ENCODE measurements at places on chromosomes 3 and 15. TPM values are rescaled to one million over a fixed set of nuclear protein-coding genes. Genes with fewer than 3 reads are reported as not detected.
A peak's percentile ranks its signal among the peaks of the same experiment; 100 is the strongest.

- DNase-seq: no peak
These were observed 45.1 kb downstream of the NOX5 start for GRCh38 chr15:69059557-69059943.

The CPNE9 gene
- 1.3 TPM for polyA plus RNA-seq

DNA sequence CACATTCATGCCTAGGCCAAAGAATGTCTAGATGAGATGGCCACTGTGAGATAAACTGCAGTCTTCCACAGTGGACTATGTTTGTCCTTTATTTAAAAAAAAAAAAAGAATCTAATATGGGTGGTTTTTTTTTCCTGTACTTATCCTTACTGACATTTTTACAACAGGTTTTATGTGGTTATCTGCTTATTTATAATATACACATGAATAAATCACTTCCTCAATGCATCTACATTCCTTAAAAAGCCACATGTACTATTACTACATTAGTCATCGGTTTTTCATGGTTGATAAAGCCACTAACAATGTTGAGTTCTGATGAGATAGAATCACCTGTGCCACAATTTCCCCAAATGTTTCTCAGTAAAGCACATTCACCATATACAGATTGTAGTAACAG is 341.3 kb upstream of the THBS1 start:
- DNase-seq: no peak

The UBP1 gene
- 53.9 TPM for polyA plus RNA-seq

DNA sequence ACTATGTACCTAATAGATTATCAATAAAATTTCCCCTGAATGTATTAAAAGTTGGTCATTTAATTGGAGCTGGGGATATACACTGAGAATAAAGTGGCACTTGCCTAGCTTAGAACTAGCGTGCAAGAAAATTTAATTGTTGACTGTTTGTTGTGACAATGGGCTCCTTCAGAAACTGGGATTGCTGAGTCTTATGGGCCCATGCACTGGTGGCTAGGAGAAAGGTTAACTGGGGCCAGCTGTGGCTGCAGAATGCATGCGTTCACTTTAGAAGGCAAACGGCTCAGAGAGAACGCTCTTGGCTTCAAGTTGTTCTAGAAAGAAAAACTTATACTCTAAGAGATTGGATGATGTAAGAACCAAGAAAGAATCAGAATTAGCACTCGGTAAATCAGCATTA is 18.7 kb upstream of the LPP start:
- no peak for DNase-seq

The C3orf80 gene
- polyA plus RNA-seq: 2.0 TPM

The ZIC1 gene
- 1.4 TPM for polyA plus RNA-seq

The CYP19A1 gene
- polyA plus RNA-seq: 29.0 TPM

- peak; percentile 73 for DNase-seq
These were observed 141.7 kb downstream of the RPLP1 start for GRCh38 chr15:69593981-69594966.

DNA sequence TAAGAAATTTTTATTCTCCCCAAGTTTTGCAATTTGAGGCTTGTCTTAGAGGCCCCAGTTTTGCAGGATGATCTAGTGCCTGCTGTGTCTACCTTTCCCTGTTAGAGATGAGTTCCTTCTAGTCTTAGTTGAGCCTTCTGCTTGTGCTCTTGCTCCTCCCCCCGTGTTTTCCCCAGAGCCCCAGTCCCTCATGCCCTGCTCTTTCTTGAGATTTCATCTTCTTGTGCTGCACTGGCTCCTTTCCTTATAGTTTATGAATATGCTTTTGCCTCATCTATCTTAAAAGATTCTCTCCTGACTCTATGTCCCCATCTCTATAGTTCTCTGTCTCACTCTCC is 4.7 kb downstream of the GAP43 start:
- DNase-seq: no peak

DNA sequence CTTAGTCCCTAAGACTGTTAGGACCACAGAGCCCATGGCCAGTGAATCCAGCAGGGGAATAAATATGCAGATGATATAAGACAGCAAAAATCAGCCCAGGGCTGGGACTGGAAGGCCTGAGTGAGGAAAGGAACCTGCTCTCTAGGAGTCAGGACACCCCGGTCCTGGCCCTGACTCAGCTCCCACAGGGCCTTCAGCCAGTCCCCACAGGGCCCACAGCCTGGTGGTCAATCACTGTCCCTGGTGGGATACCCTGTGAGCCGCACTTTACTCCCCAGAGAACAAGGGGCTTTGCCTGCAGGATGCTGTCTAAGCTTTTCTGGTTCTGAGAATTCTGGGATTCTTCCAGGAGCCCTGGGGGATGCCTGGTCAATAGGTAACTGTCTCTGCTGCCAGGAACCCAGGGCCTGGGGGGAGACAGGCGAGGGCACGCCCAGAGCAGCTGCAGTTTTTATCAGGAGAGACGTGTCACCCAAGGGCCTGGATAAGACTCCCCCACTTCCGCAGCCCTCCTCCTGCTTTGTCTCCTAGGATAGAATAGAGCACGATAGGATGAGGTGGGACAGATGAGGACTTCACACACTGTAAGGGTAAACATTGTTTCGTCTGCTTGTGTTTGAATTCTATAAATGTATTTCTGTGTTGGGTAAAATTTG is 49.5 kb upstream of the MCF2L2 start:
- DNase-seq: peak; percentile 29

The SAMD7 gene
- 0.25 TPM for polyA plus RNA-seq

GRCh38 chr3:143060906-143061305 is 58.7 kb upstream of the CHST2 start:
- DNase-seq: no peak

DNA sequence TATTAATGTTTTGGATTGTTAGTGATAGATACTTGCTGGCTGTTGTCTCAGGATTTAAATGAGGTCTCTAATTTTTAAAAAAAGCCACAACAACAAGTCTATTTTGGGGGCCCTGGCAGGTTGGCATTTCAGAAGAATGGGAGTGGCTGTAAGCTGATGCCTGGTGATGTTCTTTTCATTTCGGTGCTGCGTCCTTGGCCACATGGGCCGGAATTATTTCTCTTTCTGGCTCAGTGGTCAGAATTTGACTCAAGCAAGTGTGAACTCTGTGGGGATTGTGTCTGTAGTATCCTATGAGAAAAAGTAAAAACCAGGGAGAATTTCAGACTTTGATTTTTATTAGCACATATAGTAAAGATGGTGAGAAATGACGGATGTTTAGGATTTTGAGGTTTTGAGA is 203.0 kb downstream of the AKAP13 start:
- peak; percentile 58 for DNase-seq

GRCh38 chr15:51203797-51204196 is 109.1 kb upstream of the TNFAIP8L3 start:
- no peak for DNase-seq

The ETV5 gene
- polyA plus RNA-seq: 20.8 TPM

GRCh38 chr3:70726096-70726938 is 413.9 kb upstream of the MDFIC2 start:
- DNase-seq: no peak

GRCh38 chr3:133962849-133963248 is 66.9 kb downstream of the SLCO2A1 start:
- DNase-seq: no peak

The ADAMTS17 gene
- polyA plus RNA-seq: 6.8 TPM

GRCh38 chr3:132804498-132804897 is 82.3 kb upstream of the NPHP3 start:
- DNase-seq: no peak

DNA sequence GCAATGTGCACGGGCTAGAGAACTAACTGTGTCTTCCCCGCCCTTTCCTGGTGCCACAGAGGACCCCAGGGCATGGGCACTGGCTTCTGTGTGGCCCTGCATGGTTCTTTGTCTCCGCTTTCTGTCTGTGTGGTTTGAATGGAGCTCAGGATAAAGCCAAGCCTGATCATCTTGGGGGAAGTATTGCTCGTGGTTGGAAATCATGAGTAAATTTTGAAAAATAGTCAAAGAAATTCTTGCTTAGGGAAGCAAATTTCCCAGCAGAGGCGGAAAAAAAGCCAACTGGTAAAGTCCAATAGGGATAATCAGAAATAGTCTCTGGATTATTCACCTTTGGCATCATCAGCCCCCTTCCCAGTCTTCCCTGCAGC is 55.4 kb downstream of the MAGEF1 start:
- DNase-seq: no peak

The SH2D7 gene
- polyA plus RNA-seq: 5.0 TPM

The DHX36 gene
- 85.5 TPM for polyA plus RNA-seq

DNA sequence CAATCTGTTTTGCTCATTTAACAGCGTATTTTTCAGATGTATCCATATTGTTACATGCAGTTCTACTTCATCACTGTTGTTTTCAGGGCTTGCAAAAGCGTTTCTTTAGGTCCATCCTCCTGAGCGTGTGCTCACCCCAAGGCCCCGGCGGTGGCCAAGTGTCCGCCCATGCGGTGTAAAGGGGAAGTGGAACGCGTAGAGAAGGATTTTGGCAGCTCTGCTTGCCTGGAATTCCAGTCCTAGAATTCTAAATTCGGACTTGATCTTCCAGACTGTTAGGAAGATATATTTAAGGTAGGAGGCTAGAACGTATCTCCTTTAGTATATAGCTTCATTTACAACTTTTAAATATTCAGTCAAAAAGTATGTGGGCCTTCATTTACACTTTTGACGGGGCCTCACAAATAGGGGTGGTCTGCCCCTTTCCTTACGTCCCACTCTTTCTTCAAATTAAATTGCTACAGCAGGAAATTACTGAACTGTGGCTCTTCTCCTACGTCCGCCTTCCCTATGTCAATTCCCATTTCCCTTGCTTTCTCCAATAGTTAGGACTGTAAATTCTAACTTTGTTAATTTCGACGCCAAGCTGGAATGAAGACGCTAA is 609 bp upstream of the TBC1D23 start:
- peak; percentile 46 for DNase-seq

DNA sequence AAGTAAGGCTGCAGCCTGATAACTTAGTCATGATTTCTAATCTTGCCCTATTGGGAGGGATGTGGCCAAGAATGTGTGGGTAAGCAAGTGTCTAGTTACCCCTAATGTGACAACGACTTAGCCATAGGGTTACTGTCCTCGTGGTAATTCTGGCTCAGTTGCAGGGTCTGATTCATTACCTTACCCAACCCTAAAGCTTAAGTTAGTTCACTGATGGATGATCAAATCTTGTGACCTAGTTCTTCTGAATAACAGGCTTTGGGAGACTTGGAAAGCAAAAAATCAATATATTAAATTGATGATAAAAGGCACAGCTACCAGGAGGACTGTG is 1.6 kb upstream of the INTS14 start:
- no peak for DNase-seq

- no peak for DNase-seq
These were observed 4.3 kb downstream of the PEAK1 start for GRCh38 chr15:77415450-77416147.

DNA sequence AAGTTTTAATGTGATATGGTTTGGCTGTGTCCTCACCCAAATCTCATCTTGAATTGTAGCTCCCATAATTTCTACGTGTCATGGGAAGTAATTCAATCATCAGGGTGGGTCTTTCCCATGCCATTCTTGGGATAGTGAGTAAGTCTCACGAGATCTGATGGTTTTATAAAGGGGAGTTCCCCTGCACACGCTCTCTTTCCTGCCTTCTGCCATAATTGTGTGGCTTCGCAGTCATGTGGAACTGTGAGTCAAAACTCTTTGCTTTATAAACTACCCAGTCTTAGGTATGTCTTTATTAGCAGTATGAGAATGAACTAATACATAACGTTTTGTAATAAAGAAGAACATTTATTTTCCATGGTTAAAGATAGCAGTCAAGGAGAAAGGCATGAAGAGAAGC is 39.2 kb upstream of the GOLIM4 start:
- no peak for DNase-seq

The MGLL gene
- polyA plus RNA-seq: 26.0 TPM

The KLHL40 gene
- 3.2 TPM for polyA plus RNA-seq

GRCh38 chr15:91783008-91783407 is 70.5 kb upstream of the SLCO3A1 start:
- no peak for DNase-seq

The GCHFR gene
- 7.4 TPM for polyA plus RNA-seq

DNA sequence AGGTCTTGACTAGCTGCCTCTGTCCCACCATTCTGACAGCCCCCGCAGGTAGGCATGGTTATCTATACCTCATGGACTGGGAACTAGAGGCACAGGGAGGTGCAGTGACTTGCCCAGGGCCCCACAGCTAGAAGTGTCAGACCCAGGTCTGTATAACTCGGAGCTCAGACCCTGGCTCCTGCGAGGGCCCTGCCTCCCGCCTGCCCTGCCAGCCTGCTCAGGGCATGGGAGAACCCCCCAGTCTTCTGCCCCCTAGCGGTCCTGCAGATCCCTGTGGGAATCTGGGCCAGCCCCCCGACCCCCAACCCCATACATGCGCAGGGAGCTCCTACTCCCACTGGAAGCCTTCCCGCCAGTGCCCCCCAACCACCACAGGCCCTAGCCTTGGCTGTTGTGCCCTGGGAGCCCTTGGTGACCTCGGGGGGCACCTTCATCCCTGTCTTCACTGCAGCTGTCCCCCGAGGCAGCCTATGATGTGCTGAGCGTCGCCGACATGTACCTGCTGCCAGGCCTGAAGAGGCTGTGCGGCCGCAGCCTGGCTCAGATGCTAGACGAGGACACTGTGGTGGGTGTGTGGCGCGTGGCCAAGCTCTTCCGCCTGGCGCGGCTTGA is 6.9 kb downstream of the ABTB1 start:
- DNase-seq: peak; percentile 12

- no peak for DNase-seq
These were observed 222.8 kb downstream of the CGGBP1 start for GRCh38 chr3:87836026-87836425.

The POPDC2 gene
- polyA plus RNA-seq: 8.0 TPM

The LEKR1 gene
- polyA plus RNA-seq: 23.0 TPM

GRCh38 chr3:129938140-129938930 is 36.2 kb upstream of the TRH start:
- DNase-seq: no peak

The ACAN gene
- polyA plus RNA-seq: 2.4 TPM

The CRYGS gene
- 6.3 TPM for polyA plus RNA-seq

Measured in testis (tissue), 5 donors.